HFFc6 (cell line): ENCODE measurements at places on chromosomes 1 and 21. TPM values are rescaled to one million over a fixed set of nuclear protein-coding genes. Genes with fewer than 3 reads are reported as not detected.

FCN3 gene
- not detected in 3 replicates for total RNA-seq

CELA3A gene
- not detected in 3 replicates for total RNA-seq

SPATA6 gene
- 0.97 and 3.2 TPM in 2 replicates for total RNA-seq

GALE gene
- 33.8 to 37.5 TPM (median 35.7 TPM) in 3 replicates for total RNA-seq

NBPF12 gene
- 3.4 to 4.3 TPM (median 3.7 TPM) in 3 replicates for total RNA-seq

MYOM3 gene
- total RNA-seq = 0.05 TPM in 1 of 3 replicates, not detected in the others
